Endodermal cell (in vitro differentiated cells): ENCODE measurements at places on chromosomes 2 and 18.

DNA sequence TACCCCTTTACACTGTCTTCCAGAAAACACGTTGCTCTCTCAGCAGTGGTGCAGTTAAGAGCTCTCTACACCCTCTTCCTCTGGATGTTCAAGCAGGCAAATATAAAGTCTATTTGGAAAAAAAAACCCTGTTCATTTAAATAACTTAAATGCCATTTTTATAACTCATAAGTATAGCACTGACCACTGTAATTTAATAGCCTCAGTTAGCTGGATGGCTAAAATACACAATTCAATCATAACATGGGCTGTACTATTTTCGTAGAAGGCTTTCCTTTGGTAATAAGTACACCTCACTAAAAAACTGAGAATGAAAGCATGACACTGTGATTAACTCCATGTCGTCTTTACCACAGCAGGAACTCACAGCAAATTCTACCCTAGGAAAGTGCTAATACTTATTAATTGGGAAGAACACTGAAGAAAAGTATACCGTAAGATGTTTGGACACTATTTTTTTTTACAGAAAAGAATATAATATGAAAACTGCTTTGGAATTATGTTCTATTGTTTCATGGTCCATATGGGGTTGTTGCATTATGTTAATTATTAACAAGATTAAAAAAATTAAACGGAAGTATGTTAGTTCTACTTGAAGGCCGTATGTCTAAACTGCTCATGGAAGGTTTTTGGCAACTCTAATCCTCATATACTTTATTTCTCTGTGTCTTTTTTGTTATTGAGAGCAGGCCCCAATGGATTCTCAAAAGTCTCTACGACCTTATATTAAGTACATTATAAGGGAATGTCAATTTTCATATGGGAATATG lies 269.1 kb downstream of the ZNF385B start:
- no peak for DNase-seq

- no peak for DNase-seq
Measured at GRCh38 chr2:200396781-200397242, 90.3 kb downstream of the SPATS2L start.

GRCh38 chr2:237254911-237255578 lies 158.9 kb downstream of the COL6A3 start:
- DNase-seq: no peak

DNA sequence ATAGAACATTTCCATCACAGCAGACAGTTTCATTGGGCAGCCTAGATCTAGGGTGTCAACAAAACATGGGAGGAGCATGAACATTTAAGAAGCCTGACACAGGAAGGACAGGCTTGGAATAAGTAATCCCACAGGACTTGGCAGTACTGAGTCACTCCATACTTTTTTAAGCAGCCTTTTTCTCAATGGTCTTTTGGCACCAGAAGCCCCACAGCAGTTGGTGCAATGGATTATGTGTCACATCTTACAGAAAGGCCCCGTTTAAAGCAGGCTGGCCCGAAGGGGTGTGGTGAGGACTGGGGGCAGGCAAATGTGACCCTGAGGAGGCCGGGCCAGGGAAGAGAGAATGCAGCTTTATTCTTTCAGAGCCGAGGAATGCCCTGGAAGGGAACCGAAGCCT lies 26.6 kb downstream of the SPTBN1 start:
- peak; percentile 74 for DNase-seq

- no peak for DNase-seq
Measured at GRCh38 chr2:176424746-176425145, 155.5 kb downstream of the MTX2 start.

GRCh38 chr2:75113231-75113869 lies 86.0 kb downstream of the TACR1 start:
- no peak for DNase-seq

GRCh38 chr2:96241227-96241626 lies 24.6 kb downstream of the TMEM127 start:
- DNase-seq: peak; percentile 79

- peak; percentile 94 for DNase-seq
Measured at GRCh38 chr2:85237849-85238565, 89.8 kb downstream of the TGOLN2 start.

DNA sequence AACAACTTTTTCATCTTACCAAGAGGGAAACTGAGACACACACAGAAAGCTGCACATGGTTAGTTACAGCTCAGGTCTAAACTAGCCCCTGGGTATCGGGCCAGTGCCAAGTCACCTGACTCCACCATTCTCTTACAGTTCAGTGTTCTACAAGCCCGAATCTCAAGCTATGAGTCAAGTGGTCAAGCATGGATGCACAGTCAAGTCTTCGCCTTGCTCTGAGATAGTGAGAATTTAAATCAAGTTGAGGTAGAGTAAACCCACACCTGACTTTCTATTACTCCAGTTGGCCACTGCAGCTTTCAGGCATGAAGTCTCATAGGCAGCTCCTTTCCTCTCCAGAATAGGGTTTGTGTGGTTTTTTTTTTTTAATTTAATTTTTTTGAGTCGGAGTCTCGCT lies 34.5 kb upstream of the ARL5A start:
- no peak for DNase-seq

DNA sequence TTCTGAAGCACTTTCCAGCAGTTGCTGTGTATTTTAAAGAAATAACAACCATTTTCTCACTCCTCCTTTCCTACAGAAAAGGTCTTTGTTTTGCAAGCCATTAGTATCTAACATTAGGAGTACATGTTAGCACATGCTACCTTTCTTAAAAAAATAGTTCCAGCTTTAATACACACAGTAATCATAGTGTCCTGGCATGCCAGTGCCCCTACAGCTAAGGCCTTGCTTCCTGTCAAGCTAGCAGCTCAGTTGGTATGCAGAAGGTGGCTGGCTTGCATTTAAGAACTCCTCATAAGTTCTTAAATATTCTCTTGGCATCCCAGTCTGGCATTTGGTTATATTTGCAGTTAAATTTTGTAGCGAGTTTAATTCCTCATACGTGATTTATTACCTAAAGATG lies 141.3 kb upstream of the IL1R2 start:
- no peak for DNase-seq

GRCh38 chr2:214310319-214310718 lies 100.5 kb upstream of the VWC2L start:
- DNase-seq: peak; percentile 63

DNA sequence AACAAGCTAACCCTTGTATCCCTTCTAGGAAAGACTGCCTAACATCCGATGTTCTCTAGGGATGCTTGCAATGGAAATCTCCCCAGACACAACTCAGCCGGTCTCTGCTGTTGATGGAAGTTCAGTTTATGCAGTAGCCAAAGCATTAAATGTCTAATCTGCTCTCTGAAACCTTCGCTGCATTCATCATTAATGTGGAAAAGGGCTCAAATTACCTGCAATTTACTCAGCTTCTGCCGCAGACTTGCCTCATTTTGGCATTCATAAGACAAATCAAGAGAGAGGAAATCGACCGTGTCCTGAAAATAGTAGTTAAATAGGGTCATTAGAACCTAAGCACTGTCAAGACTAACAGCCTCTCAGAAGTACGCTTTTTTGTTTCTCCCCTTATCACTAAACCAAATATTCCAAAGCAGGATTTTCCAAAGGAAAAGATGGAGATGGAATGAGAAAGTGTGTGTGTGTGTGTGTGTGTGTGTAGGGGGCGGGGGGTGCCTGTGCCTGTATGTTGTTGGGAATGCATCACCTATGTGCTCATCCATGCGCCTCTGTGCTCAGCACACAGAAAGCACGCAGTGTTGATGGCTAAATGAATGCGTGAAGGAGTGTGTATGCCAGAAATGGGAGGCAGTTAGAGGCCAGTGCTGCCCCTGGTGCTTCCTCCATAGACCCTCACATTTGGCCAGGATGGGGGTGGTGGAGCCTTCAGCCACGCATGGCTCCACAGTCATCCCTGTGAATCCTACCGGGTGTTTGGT lies 7.4 kb downstream of the LCT start:
- DNase-seq: no peak

DNA sequence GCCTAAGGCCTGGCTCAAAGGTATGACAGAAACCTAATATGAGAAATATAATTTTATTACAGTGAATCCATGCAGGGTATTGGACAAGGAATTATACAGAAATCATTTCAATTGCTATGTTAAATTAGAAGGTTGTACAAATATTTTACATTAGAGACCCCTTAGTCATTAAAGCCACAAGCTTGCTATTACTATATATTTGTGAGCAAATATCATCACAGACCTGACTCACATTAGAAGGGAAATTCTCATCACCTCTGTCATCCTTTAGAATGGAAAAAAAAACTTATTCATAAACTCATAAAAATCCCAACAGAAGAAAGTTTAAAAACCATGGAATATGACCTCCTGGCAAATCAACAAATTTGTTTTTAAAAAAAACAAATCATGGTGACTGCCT lies 277.9 kb downstream of the DCC start:
- DNase-seq: no peak

GRCh38 chr2:136766073-136766404 lies 694 bp downstream of the THSD7B start:
- peak; percentile 70 for DNase-seq

GRCh38 chr2:225290757-225291400 lies 108.6 kb upstream of the NYAP2 start:
- no peak for DNase-seq

- no peak for DNase-seq
Measured at GRCh38 chr2:228613133-228613850, 431.8 kb upstream of the SPHKAP start.

DNA sequence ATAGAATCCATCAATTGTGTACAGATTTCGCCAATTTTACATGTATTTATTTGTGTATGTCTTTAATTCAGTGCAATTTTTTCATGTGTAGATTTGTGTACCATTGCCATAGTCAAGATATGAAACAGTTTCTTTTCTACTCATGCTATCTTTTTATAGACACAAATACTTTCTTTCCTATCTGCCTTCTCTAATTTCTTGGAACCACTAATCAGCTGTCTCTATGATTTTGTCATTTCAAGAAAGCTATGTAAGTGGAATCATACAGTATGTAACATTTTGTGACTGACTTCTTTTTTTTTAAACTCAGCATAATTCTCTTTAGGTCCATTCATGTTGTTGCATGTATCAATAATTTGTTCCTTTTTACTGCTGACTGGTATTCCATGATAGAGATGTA lies 33.3 kb downstream of the KIAA1328 start:
- DNase-seq: no peak

DNA sequence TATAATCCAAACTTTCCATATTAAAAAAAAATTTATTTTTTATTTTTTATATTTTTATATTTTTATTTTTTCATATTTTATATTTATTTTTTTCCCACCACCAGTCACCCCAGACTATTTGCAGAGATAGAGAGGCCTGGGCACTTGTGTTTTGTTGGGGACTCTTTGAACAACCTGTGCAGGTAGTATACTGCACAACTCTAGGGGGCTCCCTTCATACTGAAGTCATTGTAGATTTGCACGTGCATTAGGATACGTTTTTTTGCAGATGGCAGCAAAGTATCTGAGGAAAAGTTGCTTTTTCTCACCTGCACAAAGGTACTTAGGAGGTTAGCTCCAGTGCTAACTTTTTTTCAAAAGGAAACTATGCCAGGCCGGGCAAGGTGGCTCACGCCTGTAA lies 73.9 kb upstream of the TANC1 start:
- no peak for DNase-seq

DNA sequence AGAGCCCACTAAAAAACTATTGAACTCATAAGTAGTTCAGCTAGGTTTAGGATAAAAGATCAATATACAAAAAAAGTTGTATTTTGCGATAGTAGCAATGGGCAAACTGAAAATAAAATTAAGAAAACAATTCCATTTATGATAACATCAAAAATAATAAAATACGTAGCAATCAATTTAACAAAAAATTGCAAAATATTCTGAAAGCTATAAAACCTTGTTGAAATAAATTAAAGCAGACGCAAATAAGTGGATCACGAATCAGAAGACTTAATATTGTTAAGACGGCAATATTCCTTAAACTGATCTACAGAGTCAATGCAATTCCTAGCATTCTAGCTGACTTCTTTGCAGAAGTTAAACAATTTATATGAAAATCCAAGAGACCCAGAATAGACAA lies 24.5 kb downstream of the ABCB11 start:
- no peak for DNase-seq

GRCh38 chr2:97908208-97908676 lies 87.5 kb downstream of the TMEM131 start:
- DNase-seq: no peak

GRCh38 chr2:203177361-203177760 lies 61.5 kb upstream of the CYP20A1 start:
- no peak for DNase-seq

DNA sequence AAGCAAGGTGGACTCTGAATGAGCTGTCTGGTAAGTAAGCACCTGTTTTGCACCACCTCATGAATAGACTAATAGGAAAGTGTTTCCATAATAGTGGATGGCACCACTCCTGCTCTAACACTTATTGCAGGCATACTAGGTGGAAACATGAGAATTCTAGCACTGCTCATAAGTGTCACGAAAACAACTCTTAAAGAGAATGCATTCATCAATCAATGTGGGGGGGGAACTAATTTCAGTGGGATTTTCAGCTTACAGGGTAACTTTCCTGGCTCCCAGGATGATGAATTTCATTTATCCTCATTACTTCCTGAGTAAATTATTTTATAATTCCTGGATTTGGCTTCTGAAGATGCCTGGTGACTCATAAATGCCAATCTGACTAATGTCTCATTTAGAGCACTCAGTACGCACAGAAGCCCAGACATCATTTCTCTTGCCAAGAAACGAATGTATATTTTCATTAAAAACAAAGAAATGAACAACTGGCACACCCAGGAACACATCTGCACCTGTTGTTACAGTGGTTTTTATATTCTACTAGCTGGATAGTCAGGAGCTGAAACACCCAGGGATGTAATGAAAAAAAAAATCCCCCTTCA lies 129.6 kb downstream of the PID1 start:
- DNase-seq: no peak

- DNase-seq: no peak
Measured at GRCh38 chr2:233772153-233772552, 6.0 kb upstream of the MROH2A start.

- peak; percentile 93 for DNase-seq
Measured at GRCh38 chr18:24176727-24177416, 38.0 kb downstream of the CABYR start.

DNA sequence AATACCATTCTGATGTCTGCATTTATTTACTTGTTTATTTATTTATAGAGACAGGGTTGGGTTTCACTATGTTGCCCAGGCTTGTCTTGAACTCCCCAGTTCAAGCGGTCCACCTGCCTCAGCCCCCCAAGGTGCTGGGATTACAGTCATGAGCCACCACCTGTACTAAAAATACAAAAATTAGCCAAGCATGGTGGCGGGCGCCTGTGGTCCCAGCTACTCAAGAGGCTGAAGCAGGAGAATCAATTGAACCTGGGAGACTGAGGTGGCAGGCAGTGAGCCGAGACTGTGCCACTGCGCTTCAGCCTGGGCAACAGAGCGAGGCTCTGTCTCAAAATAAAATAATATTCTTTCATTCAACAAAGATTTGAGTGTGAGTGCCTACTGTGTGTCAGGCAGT lies 2.0 kb upstream of the ATP8B1 start:
- DNase-seq: no peak

- peak; percentile 52 for DNase-seq
Measured at GRCh38 chr2:131042148-131042775, 51.0 kb downstream of the FAM168B start.

DNA sequence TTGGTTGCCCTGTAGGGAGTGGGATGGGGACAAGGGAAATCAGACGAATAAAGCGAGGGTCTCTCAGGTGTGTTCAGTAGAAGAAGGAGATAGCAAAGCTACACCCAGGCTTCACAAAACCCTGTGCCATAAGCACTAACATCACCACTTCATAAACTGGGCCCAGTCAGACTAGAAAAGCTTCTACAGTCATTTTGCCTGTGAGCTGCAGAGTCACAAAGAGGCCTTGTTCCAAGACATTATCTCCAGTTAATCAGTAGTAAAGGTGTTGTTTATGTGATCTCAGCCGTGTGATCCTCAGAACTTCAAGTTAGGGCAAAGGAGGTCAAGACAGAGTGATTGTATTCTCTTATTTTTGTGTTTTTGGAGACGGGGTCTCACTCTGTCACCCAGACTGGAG lies 148.0 kb downstream of the GALR1 start:
- DNase-seq: no peak
